ENCODE measurements at places on chromosomes 12 and 14. TPM values are rescaled to one million over a fixed set of nuclear protein-coding genes. Genes with fewer than 3 reads are reported as not detected.

DNA sequence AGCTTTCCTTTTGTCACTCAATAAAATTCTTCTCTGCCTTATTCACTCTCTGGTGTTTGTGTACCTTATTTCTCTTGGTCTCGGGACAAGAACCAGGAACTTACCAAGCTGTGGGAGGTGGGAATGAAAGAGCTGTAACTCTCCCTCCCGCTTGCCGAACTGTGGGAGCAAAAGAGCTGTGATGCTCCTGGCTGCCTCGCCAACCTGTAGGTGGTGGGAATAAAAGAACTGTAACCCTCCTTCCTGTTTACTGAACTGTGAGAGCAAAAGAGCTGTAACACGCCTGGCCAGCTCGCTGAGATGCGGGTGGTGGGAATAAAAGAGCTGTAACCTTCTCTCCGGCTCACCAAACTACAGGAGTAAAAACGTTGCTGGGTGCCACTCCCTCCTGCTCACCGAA lies 314.1 kb upstream of the LRIG3 start:
- DNase-seq = no peak

Gene TMPRSS12
- not detected for total RNA-seq

DNA sequence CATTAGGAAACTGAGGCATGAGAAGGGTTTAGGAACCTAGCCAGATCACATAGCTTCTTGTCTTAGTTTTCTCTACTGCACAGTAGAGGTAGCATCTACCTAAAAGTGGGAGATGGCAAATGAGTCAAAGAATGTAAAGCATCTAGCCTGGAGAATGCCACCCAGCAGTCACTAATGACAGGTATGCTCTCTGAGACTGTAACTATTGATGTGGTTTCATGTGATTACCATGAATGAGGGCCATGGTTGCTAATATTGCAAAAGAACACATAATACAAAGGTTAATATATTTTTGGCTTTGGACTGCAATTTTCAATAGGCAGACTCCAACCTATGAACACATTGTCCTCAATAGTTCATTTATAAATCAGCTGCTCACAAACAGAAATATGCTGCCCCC lies 389.9 kb downstream of the GRIN2B start:
- DNase-seq = no peak

Gene MDP1
- 16.7 TPM for total RNA-seq

- peak; percentile 43 for DNase-seq
Observed at GRCh38 chr12:1533602-1534304, 60.6 kb downstream of the FBXL14 start.

GRCh38 chr12:95978351-95978750 lies 17.8 kb downstream of the HAL start:
- DNase-seq = no peak

GRCh38 chr12:111448846-111449790 lies 43.4 kb downstream of the SH2B3 start:
- DNase-seq = no peak

Gene NXPH4
- total RNA-seq = 0.56 TPM

GRCh38 chr12:30622509-30622908 lies 73.2 kb downstream of the IPO8 start:
- peak; percentile 73 for DNase-seq

Gene SLC35E3
- total RNA-seq = 3.6 TPM

DNA sequence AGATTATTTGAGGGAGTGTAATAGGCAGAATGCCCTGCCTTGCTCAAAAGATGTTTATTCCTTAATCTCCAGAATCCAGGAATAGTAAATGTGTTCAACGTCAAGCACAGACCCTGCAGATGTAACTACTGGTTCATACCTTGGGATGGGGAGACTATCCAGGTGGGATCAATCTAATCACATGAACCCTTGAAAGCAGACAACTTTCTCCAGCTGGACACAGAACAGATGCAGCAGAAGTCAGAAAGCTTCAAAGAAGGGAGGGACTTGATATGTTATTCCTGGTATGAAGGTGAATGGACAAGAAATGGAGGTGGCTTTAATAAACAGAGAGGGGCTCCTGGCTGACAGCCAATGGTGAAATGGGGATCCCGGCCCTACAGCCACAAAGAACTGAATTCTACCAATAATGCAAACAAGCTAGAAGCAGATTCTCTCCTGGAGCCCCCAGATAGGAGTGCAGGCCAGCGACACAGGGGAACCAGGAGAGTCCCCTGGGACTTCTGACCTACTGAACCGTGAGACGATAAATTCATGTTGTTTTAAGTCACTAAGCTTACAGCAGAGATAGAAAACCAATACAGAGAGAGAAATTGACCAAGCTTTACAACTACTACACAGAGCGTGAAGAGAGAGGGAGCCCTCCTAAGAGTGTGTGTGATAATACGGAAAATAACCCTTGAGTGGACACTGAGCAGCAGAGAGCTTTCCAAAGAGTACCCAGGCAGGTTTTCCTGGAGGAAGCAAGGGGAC lies 133.5 kb upstream of the TMEM132C start:
- DNase-seq = no peak

GRCh38 chr14:81400852-81401251 lies 728 bp upstream of the STON2 start:
- peak; percentile 51 for DNase-seq

GRCh38 chr14:103123634-103124500 lies 606 bp downstream of the TNFAIP2 start:
- DNase-seq = no peak

GRCh38 chr12:108102363-108102762 lies 26.7 kb upstream of the WSCD2 start:
- no peak for DNase-seq

GRCh38 chr12:46390304-46390703 lies 17.7 kb upstream of the SLC38A2 start:
- no peak for DNase-seq

DNA sequence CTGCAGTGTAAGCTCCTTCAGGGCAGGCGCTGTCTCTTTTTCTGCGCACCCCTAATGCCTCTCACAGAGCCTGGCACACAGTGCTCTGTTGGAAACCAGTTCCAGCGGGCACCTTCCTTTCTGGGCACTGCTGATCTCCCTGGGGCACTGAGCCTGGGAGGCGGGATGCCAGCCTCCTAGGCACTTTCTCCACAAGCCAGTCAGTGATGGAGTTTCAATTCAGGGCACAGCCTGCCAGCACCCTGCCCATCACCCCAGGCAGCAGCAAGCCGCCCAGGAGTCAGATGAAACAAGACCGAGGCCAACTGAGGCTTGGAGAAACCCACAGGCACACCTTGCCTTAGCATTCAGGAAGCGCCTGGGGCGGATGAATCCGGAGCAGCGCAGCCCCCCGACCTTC lies 5.7 kb upstream of the CTDSP2 start:
- no peak for DNase-seq

DNA sequence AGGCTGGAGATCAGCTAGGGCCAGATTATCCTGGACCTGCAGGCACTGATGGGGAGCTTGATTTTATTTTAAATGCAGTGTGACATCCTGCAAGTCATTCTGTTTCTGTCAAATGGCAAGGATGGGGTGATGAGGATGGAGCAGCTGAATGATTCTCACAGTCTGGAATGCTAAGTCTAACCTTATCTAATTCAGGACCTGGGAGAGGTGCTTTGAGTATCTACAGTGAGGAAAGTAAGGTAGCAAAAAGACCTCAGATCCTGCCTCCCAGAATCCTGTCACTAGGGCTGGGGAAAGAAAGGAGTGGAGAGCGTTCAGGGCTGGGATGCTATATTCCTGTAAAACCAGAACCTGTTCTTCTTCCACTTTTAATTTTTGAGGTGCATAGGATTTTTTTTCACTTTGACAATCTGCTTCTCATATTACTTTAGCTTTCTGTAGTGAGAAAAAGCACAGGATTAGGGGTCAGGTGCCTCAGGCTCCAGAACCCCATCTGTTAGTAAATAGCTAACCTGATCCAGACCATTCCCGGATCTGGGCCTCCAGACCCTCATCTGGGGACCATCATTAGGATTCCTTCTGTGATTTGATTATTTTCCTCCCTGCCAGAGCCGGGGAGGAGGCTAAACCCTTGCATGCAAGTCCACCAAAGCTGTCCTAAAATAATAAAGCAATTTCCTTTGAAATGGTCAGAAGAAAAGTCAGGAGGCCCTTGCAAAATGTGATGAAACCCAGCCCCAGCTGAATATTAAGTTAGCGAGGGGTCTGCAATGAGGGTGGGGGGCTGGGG lies 54.7 kb downstream of the ASCL1 start:
- DNase-seq = no peak

GRCh38 chr14:31230573-31230958 lies 23.0 kb upstream of the HECTD1 start:
- no peak for DNase-seq

GRCh38 chr14:34030864-34031263 lies 80.0 kb upstream of the EGLN3 start:
- peak; percentile 35 for DNase-seq

DNA sequence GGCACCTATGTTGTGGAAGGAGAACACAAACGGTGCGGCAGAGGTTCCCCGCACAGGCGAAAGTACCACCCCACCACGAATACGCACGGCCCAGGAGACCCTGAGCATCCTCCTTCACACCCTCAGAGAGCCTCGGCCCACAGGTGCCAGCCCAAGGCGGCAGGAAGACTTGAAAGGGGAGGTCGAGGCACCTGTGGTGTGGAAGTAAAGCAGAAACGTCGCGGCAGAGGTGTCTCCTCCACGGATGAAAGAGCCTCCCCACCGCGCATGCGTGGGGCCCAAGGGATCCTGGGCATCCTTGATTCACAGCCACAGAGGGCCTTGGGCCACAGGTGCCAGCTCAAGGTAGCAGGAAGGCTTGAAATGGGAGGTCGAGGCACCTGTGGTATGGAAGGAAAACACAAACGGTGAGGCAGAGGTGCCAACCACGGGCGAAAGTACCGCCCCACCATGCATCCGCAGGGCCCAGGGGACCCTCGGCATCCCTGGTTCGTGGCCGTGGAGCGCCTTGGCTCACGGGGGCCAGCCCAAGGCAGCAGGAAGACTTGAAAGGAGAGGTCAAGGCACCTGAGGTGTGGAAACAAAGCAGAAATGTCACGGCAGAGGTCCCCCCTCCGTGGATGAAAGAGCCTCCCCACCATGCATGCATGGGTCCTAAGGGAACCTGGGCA lies 380.1 kb downstream of the ALG10 start:
- no peak for DNase-seq

Gene KRT77
- total RNA-seq = not detected

Gene CNIH1
- total RNA-seq = 244 TPM

GRCh38 chr14:24339284-24340151 lies at the start of gene RIPK3:
Gene RIPK3 (minus strand): TSS chr14:24339991. CDS start chr14:24339826, 165 bp downstream.
- no peak for DNase-seq

Gene ASCL1
- not detected for total RNA-seq

DNA sequence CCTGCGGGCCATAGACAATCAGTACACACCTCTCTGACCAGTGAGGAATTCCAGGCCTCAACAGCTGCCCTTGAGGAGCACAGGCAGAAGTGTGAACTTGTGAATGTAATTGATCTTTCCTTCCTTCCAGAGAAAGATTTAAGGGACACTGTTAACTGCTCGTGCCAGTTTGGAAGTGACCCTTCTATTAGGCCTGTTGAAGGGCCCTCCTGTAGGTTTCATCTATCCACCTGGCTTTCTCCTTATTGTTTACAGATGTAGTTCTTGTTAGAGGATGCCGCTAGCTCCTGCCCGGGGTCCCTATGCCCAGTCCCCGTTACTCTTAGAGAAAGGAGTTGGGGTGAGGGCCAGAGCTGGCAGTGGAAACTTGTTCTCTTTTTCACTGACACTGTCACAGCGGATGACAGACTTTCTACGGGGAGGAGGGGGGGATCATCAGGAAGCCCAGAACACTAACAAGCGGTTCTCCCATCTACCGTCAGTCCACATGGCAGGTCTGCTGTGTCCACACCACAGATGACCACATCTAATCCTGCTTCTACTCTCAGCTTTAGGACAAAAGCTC lies 42.6 kb downstream of the SH2B3 start:
- no peak for DNase-seq
